ENCODE measurements at places on chromosomes 5 and 9.

- no peak for DNase-seq
Measured at GRCh38 chr9:131308906-131309529, 19.5 kb downstream of the PLPP7 start.

DNA sequence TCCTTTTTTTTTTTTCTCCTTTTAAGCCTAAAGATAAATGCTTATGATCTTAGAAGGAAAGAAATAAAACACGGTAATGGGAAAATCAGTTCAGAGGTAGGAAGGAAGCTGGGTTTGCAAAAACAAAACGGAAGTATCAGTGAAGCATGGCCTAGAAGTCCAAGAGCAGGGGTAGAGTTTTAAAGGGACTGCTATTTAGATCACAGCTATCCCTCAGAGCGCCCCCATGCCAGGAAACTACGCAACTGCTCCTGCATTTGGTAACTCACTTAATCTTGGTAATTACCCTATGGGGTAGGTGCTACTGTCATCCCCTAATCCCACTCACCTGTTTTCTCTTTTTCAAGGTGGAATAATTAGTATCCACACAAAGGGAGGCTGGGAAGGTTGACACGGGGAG, 16.0 kb downstream of the TLE1 start:
- DNase-seq, result no peak

GRCh38 chr5:143148771-143149170, 254.7 kb downstream of the NR3C1 start:
- no peak for DNase-seq

GRCh38 chr5:74375271-74375670, 265.3 kb downstream of the ENC1 start:
- DNase-seq, result no peak

DNA sequence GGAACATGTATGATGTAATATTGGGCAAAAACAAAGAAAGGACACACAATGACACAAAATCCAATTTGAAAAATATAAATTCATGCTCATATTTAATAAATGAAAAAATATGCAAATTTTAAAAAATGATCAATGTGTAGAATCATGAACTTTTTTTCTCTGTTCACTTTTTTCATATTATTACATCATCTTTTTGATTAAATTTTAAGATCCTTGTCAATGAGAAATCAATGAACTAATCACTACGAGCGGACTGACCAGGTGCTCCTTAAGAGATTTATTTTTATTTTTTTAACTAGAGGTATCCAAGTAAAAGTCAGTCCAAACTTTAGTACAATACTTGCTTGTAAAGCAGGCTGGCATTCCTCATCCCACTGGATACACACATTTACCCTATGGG, 174.1 kb downstream of the CDK5RAP2 start:
- no peak for DNase-seq

DNA sequence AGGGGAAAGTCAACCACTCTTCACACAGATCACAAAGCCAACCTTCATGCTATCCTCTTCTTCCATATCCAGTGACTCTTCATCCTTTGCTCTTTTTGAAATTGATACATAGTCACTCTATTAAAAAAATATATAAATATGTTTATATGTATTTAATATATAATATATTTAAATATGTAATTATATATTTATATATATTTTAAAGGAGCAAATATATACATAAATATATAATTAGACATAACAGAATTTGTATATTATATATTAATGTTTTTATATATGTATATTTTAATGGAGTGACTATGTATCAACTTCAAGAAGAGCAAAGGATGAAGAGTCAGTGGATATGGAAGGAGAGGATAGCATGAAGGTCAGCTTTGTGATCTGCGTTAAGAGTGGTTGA, 374.9 kb downstream of the CDH9 start:
- no peak for DNase-seq

- DNase-seq, result no peak
Measured at GRCh38 chr5:133124891-133125290, 73.1 kb downstream of the HSPA4 start.

DNA sequence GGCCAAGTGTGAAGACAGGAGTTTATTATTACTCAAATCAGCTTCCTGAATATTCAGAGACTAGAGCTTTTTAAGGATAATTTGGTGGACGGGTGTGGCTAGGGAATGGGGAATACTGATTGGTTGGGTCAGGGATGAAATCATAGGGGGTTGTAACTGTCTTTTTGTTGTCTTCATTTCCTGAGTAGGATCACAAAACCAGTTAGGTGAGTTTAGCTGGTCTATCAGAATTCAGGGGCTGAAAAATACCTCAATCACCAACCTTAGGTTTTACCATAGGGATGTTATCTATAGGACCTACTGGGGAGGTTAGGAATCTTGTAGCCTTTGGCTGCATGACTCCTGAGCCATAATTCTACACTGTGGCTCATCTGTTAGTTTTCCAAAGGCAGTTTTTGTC, 235.8 kb downstream of the YTHDC2 start:
- DNase-seq, result no peak

DNA sequence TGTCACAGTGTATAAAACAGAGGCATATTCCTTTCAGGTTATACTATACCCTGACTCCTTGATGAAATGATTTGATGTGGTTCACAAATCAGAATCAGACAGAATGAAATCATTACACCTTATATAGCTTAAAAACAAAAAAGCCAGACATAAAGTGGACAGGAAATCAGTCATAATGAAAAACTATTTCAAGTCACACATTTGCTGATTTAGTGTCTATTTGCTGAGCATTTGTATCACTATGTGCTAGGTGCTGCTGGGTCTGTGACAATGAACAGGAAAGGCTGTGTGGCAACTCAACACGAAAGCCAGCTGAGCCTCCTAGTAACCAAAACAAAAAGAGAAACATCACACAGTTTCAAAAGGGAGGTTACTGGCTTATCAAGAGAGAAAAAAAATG, 194.0 kb downstream of the EFNA5 start:
- no peak for DNase-seq

- DNase-seq, result no peak
Measured at GRCh38 chr5:135372654-135373381, 26.2 kb downstream of the MACROH2A1 start.

GRCh38 chr5:80207832-80208231, 48.0 kb downstream of the SERINC5 start:
- no peak for DNase-seq

DNA sequence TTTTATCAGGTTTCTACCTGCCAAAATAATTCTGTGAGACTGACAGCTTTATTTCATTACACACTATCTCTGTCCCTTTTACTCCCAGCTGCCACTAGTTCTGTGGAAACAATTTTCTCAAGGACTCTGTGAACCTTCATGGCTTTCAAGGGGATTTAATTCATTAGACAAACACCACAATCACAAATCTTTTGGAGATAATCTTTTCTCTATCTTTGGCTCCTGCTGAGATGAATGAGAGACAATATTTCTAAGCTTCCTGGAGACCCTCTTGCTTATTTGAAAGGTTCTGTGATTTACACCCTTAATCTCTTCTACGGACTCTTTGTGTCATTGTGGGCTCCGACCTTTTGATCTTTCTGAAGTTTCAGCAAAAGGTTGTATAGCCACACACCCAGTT, 222.6 kb downstream of the PRDM9 start:
- no peak for DNase-seq

GRCh38 chr9:89372230-89372816, 54.0 kb downstream of the SECISBP2 start:
- DNase-seq, result peak; percentile 38

DNA sequence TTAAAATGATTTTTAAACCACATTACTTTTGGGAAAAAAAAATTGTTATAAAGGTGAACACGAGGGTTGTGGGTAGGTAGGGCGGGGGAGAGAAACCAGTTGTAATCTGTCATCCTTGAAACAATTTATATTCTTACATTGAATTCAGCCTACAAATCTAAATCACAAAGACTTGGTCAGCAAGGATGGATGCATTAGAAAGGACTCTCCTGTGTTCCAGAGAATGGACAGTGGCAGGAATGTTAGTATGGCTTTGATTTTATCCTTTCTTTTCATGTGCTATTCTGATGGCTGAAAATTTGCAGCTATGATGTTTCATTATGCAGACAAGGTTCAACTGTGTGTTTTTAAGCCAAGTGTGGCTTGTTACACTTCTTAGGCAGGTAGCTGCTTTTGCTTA, 234.7 kb downstream of the SLF1 start:
- DNase-seq, result no peak

GRCh38 chr5:151066920-151067319, 13.9 kb downstream of the TNIP1 start:
- no peak for DNase-seq

DNA sequence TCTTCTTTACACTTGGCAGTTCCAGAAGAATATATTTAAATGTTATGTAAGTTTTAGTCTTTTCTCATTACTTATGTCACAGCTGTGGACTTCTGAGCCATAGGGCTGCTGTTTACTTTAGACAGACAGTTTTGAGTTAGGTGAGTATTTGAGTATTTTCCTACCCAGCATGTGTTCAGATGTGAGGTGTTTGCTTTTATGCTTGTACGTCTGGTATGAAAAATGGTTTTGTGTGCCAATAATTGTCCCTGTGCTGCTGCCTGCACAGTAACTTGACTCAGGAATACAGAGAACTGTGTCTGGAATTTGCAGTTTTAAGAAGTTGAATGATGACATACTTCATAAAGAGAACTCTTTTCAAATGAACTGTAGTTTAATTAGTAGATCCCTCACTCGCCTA, 20.8 kb downstream of the MEGF10 start:
- no peak for DNase-seq

GRCh38 chr9:17852108-17852507, 273.2 kb downstream of the SH3GL2 start:
- no peak for DNase-seq

DNA sequence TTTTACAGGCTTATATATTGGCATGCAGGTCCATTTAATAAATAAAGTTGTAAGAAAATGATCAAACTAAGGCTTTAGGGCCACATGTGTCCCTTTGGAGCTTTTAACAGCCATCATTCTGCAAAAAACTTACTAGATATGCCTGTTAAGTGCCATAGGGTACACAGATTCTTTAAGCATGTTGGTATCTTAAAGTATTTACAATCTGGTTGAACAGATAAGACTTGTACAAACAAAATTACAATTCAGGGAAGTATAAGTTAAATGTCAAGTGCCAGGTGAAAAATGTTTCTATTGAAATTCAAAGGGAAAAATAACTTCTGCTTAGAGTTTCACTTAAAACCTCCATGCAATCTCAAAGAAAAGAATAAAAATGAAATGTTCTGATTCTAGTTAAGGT, 558.4 kb upstream of the ST8SIA4 start:
- DNase-seq, result no peak

- DNase-seq, result no peak
Measured at GRCh38 chr9:80554301-80554700, 982.5 kb downstream of the TLE4 start.

GRCh38 chr5:56962286-56962685, 10.4 kb upstream of the MIER3 start:
- no peak for DNase-seq

GRCh38 chr5:61082516-61083280, 79.6 kb downstream of the SMIM15 start:
- DNase-seq, result no peak

- no peak for DNase-seq
Measured at GRCh38 chr9:73684601-73685000, 532.9 kb downstream of the ANXA1 start.

DNA sequence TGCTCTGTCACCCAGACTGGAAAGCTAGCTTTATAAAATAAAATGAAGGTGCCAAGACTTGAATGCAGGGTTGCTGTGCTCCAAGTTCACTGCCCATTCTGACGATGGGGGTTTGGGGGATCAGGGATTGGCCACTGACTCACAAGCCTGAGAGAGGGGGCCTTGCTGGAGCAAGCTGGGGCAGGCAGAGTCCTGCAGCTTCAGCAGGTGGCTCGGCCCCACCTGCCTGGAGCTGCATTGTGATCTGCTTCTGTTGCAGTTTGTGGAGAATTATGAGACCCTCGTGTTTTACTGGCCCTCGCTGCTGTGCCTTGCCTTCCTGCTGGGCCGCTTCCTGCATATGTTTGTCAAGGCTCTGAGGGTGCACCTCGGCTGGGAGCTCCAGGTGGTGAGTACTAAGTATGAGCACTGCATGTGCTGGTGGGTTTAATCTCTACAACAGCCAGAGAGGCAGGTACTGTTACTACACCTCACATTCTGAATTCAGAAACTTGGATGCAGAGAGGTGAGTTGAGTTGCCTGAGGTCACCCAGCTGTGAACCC, 31.1 kb upstream of the CCDC180 start:
- DNase-seq, result no peak

DNA sequence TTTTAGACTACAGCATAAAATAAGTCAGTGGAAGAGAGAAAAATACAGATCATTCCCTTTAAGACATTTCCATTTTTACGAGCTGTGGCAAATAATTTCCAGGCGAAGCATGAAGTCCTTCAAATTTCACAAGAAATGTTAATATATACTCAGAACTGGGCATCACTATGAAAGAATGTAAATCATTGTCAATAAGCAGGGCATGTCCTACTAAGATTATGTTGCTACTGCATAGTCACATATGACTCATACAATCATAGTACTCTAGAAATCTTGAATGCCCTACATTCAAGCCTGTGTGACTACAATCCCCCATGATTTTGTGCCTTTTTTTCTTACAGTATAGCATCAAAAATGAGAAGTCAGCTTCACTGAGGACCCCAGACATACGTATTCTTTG, 485.2 kb upstream of the FTMT start:
- DNase-seq, result no peak

DNA sequence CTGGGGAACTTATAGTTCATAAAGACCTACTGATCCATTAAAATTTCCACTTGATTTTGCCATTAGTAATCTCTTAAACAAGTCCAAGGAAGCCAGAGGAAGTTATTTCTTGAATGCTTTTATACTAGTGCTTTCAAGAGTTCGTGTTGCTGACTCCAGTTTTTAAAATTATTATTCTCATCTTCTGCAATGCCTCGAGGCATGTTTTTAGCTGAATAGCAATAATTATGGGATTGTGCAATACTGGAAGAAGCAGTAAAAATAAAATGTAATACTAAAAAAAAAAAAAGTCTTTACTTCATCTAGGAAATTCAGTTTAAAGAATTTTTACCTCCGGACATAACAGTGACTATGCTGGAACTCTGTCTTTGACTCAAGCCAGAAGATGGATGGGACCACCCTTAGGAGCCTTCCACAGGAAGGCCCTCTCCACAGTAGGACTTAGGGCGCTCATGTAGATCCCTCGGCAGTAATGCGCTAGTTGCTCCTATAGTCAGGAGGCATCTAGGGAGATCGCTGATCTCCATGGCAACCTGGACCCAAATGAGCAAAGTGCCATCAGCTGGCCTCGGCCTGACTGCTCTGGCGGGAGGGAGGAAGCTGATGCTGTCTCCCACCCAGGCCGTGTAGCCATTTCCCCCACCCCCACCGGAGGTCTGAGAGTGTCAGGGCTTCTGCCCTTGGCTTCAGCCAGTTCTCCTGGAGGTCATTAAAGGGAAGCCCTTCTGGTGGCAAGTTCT, 56.7 kb downstream of the DAPK1 start:
- no peak for DNase-seq

DNA sequence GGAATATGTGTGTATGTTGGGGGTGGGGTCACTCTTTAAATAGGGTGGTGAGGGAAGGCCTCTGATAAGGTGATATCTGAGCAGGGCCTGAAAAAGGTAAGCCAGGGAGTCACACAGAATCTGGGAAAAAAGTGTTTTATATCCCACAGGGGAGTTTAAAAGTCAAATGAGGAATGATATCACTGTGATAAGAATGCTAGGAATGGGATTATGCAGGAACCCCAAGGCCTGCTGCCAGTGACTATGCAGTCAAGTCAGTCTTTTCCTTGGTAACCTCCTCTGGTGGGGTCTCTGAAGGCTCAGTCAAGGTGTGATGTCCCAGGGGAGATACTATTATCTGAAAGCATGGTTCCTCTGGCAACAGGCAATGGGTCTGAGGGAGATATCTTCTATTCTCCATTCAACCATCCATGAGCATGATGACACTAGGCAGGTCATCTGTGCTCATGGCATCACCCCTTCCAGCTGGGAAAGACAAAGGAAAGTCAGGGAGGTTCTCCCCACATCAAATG, 53.5 kb downstream of the GRIA1 start:
- no peak for DNase-seq

Measured in activated T-cell treated with anti-CD3 and anti-CD28 coated beads, Interleukin-2, amount 50 U/mL, for 1 hour (primary cell).